ENCODE measurements at places on chromosomes 11 and 22. TPM values are rescaled to one million over a fixed set of nuclear protein-coding genes. Genes with fewer than 3 reads are reported as not detected.

DNA sequence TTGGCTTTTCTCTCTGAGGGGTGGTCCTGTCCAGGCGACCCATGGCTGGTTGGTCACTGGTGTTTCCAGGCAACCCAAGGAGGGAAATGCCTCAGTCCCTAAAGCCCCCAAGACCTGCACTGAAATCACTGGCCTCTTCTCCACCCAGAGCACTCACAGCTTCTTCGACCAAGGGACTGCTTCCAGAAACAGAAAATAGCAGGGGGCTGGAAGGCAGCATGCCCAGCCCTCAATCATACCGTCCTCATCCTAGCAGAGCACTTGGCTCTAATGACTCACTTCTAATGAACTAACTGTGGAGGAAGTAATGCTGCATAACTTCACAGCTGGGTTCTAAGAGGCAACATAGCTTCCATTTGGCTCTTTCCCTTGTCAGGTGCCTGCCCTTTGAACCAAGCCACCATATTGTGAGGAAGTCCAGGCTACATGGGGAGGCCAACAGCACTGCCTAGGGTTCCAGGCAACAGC is 27.6 kb downstream of the DKK3 start:
- no peak for DNase-seq

GRCh38 chr11:11657218-11657955 is 35.6 kb upstream of the GALNT18 start:
- DNase-seq: no peak

DNA sequence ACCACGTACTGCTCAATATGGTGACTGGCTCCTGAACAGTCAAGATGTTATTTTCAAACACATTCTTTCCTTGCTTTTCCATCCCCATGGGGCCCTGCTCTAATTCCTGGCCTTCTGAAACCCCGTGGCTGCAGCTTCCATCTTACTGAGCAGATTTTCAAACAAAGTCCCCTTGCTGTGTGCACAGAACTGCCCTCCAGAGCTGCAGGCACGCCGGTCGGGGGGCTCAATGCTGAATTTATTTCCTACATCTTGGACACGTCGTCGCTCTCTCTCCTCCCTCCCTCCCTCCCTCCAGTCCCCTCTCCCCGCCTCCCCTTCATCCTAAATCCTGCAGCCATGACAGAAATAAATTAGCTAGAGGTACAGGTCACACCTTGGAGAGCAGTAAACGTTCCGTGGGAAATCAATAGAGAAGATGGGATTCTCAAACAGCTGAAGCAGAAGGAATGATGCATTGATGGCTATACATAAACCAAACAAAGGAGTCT is 243.1 kb upstream of the BLID start:
- DNase-seq: no peak

The OR51E2 gene
- total RNA-seq: 0.11 TPM

GRCh38 chr11:19134004-19134403 is 17.0 kb downstream of the ZDHHC13 start:
- no peak for DNase-seq

DNA sequence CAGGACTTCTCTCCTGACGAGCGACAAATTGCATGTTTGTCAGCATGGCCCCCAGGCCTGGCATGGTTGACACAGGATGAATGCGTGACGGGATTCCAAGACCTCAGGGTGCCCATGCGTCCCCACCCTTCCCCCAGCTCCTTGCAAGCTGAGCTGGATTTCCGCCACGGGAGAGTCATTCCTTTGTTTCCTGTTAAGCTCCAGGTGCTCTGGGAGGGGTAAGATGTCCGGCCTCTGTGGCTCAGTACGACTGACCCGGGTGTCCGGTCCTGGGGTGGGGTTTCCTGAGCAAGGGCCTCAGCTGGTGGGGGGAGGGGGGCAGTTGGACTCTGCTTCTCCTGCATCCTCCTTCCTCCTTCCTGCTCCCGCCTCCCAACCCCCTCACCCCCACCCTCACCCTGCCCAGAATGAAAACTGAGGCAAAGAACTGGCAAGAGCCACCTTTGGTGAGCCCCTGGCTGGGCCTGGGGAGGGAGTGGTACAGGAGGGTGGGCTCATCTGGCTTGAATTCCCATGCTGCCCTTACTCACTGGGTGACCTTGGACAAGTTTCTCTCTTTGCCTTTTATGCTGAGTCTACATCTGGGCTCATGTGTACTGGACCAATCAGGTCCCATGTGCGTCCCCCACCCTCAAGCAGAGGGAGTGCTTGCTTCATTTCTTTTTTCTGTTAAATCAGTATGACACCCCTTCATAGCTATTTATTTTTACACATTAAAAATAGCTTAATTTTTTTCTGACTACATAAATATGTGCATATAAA is 2.5 kb downstream of the CDC42EP2 start:
- DNase-seq: no peak

The CRYBB2 gene
- not detected for total RNA-seq

DNA sequence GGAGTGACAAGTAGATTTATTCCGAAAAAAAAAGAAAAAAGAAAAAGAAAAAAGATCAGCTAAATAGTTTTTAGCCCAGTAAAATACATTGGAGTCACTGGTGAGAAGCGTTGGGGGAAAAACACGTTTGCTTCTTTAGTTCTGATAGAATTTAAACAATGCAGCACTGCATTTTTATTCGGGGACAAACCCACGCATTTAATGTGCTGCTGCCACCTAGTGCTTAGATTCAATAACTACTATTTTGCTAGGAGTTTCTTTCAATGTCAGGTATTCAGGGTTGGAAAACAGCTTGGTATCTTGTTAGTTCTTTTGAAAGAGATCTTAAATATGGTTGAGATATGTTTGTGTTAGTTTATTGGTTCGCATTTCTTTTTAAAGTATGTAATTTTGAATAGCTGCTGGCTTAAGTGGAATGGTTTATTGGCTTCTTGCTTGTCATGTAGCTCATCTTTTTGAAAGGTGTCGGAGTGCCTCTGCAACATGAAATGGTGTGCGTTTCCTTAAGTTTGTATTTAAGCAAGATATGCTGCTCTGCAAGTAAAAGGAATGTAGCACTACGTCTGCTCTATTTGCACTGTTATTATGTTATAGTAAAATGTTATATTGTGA is 41.9 kb downstream of the SVIP start:
- no peak for DNase-seq

- DNase-seq: no peak
Measured at GRCh38 chr11:70838198-70838597, 414.2 kb downstream of the SHANK2 start.

- DNase-seq: peak; percentile 28
Measured at GRCh38 chr11:118437208-118438125, 1.2 kb downstream of the KMT2A start.

The PGR gene
- total RNA-seq: 0.29 TPM

DNA sequence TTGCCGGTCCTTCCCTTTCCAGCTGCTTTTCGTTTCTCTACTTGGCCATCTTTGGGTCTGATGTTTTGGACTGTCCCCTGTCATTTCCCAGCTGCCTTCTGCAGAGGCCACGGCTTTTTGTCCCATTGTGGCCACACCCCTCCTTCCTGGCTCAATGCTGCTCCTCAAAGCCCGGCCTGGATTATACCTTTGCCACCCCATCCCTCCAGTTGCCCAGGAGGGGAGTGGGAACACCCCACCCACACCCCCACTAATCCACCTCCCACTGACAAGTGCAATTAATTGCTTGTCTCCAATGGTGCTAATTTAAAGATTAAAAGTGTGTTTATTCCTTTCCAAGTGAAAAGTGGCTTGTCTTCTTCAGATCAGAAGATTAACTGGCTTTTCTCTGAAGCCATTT is 34.2 kb upstream of the CSNK2A3 start:
- no peak for DNase-seq

DNA sequence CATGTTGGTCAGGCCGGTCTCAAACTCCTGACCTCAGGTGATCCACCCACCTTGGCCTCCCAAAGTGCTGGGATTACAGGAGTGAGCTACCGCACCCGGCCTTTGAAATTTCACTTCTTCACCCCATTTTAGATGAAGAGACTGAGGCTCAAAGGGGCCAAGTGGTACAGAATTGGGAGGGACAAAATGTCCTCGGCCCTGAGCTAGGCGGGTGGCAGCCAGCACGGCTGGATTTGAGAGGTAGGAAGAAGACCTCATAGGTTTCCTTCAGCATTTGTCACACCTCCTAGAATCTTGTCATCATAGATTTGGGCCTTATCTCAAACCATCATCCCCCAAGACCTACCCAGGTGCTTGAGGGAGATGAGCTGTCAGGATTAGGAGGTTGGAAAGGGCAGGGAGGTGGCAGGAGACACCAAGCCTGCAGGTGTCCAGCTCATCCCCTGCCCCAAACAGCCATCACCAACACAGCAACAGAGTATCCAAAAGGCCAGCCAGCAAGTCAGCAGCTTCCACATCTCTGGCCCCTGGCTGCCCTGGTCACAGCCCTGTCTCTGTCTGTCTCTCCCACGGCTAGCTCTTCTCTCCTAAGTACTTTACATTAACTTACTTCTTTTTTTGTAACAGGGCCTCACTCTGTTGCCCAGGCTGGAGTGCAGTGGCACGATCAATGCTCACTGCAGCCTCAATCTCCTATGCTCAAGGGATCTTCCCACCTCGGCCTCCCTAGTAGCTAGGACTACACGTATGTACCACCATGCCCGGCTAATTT is 11.2 kb upstream of the TMPRSS6 start:
- DNase-seq: no peak

DNA sequence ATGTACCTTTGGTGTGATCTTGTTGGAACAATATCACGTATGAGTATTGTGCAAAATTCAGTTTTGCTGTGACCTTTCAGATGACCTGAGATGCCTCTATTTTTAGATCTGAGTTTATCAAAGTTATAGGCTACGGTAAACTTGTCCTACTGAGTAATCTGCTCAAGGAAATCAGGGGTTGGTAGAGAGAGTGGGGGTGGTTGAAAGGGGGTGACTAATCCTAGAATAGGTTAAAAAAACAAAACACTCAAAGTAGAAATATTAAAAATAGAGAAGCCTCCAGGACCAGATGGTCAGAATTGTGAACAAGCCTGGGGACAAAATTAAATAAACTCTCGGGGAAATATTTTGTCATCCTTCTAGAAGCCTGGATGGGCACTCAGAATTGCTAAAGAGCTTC is 59.9 kb upstream of the C11orf87 start:
- no peak for DNase-seq
